ENCODE measurements at places on chromosomes 12 and 14.
A peak's percentile ranks its signal among the peaks of the same experiment; 100 is the strongest.

DNA sequence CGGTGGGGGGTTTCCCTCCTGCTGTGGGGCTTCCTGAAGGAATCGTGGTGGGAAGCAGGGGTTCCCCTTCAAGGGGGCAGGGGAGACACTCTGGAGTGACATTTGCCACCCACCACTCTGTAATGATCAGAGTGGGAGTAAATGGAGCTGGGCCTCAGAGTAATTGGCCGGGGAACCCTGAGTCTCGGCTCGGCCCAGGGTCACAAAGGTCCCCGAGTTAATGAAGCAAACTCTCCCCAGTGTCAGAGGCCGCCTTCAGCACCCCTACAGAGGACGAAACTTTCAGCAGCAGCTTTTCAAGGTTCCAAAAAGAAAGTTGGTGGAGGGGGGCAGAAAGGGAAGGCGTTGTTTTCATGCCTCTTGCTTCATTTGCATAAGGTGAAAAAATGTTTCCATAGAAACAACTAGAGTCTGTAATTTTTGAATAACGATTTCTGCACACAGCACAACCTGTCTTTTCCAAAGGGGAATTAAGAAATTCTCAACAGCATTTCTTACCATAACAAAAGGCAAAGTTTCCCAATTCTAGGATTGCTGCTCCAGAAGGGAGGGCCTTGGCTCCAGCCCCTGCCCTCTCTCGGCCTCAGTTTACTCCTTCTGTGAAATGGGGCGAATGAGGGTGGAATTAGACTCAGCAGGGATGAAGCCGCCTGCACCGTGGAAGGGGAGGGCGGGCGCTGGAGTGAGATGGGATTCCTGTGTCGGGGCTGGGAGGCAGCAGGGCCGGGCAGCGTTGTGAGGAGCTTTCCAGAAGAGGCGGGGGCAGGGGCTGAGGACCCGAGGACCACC is 67.0 kb upstream of the BEGAIN start:
- no peak for DNase-seq

DNA sequence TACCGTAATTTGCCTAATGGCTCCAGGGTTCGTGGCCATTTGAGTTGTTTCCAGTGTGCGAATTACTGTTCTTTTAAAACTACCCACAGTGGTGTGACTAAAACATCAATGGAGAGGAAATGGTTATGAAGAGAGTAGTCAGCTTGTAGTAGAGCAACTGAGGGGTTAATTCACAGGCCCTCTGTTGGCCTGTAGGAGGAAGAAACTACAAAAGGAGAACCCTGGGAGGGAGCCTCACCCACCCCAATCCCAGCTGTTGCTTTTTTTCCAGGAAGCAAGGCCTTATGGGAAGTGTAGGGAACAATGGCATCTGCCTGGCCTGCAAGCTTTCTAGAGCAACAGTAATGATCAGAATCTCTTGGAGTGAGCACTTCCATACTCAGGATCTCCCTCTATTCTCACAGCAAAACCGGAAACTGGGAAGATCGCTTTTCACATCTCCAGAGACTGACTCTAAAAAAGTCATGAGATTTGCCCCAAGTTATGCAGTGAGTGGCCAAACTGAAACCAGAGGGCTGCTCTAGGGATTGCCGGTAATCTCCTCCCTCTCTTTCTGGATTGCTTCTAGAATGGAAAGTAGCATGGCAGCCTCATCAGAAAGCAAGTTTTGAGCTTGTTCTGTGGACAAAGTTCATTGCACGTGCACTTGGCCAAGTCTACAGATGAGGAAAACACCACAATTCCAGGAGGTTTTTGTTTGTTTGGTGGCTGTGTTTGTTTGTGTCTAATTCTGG is 125.3 kb upstream of the PWP1 start:
- no peak for DNase-seq

- DNase-seq, result no peak
Measured at GRCh38 chr12:66552716-66553115, 126.2 kb downstream of the GRIP1 start.

- DNase-seq, result peak; percentile 100
Measured at GRCh38 chr12:13196130-13196921, at the start of gene EMP1. Gene EMP1, plus strand, starts transcription at chr12:13196726. Its CDS starts 14,785 bp downstream, at chr12:13211511.

GRCh38 chr12:129886541-129886940 is 17.3 kb downstream of the TMEM132D start:
- DNase-seq, result no peak

DNA sequence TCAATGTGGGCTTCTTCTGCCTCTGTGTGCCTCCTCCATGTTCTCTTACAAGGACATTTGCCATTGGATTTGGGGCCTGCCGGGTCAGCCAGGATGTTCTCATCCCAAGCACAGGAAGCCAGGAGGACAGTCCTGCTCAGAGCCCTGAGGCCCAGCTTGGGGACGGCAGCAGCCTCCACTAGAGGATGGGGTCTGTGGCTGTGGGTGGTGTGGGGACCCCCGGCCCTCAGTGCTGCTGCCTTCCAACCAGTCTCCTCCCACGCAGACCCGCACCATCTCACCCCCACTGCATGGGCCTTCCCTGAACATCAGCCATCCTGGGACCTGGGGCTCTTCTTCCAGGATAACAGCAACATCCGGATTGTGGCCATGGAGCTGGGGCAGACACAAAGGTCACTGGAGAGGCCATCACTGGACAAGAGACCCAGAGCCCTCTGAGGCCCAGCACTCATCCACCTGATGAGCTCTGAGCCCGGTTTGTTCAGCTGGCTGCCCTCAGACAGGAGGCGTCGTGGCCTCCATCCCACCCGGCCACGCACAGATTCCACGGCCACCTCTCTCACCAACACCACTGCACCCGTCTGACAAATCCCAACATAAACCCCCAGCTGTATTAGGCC is 56.5 kb upstream of the C14orf180 start:
- no peak for DNase-seq

DNA sequence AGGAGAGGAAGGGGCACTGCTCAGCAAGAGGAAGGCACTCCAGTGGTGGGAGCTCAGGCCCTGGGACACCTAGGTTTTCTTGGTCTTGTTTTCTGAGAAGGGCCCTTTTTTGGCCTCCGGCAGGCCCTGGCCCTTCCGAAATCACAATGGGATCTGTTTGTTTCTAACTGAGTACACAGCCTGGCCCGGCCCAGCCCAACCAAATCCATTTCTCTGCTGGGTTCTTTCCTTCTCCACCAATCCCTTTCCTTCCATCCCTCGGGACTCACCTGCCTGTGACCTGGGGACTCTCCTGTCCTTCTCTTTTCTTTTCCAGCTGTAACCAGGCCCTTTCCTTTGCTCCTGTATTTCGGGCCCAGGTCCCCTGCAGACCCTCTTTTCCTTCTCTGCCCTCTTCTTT is 18.6 kb downstream of the TEAD4 start:
- no peak for DNase-seq

- no peak for DNase-seq
Measured at GRCh38 chr12:21502872-21503271, 1.3 kb downstream of the GOLT1B start.

DNA sequence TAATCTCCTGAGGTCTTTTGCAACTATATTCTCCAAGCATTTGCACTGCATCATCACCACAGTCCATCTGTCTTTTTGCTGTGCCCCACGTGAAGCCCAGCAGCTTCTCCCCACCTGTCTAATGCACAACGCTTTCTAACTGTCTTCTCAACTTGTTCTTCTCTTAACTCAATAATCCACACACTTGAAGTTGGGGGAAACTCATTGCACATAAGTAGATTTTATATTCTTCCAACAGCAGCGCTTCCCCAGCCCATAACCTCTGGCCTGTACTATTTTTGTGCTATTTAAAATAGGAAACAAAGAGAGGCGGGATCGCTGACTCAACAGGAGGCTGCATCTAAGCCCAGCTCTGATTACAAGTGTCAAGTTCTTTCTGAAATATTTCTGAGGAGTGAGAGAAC is 226.7 kb downstream of the GXYLT1 start:
- peak; percentile 27 for DNase-seq

GRCh38 chr12:56007564-56008559 is 10.8 kb downstream of the SUOX start:
- no peak for DNase-seq

GRCh38 chr12:40054555-40055227 is 51.2 kb downstream of the SLC2A13 start:
- DNase-seq, result peak; percentile 75
